A673 (cell line): ENCODE measurements at places on chromosomes 1 and 21.

- DNase-seq = peak; percentile 65
Measured at GRCh38 chr1:66764994-66765578, 12.8 kb downstream of the DYNLT5 start.

GRCh38 chr1:28865997-28866650 is 48.2 kb upstream of the EPB41 start:
- no peak for DNase-seq

- DNase-seq = no peak
Measured at GRCh38 chr1:160206036-160206389, 829 bp downstream of the PEA15 start.

DNA sequence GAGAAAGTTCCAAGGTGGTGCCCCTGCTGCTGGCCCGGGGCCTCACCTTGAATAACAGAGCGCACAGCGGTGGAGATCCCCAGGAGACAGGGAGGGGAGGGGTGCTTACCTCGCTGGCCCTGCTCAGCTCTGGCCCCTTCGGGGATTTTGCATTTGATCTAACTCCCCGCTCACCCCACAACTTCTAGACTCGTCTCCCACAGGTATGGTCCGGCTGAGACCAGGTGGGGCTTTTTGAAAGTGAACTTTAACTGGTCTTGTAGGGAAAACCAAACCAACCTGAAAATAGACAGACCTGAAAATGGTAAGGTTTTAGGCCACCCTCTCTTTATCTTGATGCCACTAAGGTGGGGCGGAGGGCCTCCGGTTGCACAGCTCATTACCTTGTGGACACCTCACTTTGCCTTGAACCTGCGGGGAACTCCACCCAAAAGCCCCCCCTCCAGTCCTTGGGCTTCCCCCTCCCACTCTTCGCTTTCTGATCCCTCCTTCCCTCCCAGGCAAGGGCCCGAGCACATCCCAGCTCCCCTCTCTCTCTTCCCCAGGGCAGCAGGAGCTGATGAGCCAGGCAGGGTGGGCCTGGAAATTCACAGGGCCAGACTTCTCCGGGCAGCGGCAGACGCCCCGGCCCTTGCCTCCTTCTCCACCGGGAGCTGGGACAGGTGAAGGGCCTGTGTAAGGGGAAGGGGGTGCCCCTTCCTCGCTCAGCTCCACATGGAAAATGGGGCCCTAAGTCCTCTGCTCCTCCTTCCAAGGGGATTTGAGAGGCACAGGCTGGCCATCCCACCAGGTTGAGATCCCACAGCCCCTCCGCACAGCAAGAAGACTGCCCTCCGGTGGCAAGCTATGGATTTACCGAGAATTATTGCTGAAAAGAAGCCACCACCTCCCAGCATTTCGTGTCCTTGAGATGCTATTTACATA is 16.1 kb downstream of the TNFRSF8 start:
- peak; percentile 62 for DNase-seq

DNA sequence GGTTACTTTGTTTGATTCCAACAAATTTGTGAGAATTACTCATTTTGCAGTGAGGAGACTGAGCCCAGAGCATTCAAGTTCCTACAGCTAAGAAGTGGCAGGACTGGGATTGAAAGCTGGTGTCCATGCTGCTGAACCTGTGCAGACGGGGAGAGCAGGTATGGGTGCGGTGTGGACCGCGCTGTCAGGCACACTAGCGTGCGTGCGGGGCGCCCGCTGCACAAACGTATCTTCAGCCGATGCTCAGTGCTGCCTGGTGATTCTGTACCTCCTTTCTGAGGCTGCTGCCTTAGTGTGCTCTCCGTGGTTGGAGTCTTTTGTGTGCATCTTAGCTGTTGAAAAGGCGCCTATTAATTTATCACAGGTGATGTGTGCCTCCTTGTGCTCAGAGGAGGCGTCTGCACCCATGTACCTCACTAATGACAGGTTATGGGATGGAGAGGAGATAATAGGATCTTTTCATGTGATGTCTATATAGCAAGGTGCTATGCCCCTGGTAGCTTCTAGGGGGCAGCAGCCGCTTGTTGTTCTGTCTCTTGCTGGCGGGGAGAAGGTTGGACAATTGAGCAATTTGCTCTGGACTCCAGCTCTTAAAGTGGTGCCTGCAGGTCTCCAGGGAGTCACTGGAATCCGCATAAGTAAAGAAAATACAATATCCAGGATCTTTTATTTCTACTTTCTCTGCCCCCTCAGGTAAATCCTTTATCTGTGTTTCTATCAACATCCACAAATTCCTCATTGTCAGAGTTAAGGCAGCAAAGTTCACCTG is 32.5 kb downstream of the PEX14 start:
- DNase-seq = peak; percentile 85

DNA sequence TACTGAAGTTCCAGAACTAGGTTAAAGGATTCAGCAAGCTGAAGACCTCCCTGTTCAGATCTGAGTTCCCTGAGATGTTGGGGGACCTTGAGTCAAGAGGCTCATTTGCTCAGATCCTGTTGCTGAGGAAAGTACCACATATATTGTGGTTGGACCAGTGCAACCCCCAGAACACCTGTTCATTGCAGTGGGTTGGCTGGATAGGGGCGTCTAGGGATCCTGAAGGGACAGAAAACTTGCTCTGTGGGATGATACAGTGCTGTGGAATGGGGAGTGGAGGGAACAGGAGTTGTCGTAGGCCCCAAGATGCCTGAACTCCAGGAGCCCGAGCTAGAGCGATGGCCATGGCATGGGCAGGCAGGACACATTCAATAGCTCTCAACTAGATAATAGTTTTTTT is 24.6 kb upstream of the MAPKAPK2 start:
- no peak for DNase-seq

- DNase-seq = no peak
Measured at GRCh38 chr1:31381394-31382294, 8.8 kb upstream of the FABP3 start.

DNA sequence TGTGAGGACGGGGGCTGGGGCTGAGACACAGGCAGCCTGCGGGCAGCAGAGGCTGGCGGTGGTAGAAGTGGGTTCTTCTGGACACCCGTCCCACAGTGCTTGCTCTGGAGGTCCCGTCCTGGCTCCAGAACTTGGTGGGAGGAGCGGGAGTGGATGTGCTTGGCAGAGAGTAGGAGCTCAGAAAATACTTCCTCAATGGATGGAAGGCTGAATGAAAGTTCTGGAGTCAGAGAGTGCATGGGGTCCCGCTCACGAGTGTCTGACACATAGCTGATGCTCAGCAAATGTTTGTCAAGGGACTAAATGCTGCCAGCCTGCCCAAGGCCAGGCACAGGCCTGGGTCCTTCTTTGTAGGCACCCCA is 13.4 kb upstream of the NES start:
- DNase-seq = no peak

DNA sequence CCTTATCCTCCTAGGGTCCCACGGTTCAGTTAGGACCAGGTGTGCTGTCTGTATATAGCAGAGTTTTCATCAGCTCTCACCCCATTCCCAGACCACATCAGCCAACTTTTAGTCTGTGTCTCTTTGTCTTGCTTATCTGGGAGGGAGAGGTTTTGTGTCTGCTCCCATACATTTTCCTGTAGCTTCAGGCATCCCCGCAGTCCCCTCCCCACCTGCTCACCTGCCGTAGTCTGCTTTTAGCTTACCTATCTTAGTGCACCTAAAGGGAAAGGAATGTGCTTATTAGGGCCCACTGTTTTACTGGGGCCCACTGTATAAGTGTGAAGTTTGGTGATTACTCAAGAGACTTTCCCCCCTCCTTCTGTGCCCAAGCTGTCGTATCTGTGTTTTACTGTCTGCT is 225.1 kb downstream of the PLA2G4A start:
- no peak for DNase-seq

DNA sequence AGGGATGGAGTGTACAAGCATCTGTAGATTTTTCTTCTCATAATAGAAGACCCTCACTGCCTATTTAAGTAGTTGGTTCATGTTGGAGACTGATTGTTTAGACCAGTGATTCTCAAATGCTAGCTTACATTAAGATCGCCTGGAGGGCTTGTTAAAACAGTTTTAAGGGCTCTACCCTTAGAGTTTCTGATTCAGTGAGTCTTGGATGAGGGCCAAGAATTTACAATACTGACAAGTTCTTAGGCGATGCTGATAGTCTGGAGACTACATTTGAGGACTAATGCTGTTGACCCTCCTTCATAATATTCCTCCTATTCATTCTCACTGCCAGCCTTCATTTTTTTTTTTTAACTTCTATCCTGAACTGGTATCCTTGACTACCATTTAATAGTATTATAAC is 15.2 kb upstream of the AGO3 start:
- no peak for DNase-seq

DNA sequence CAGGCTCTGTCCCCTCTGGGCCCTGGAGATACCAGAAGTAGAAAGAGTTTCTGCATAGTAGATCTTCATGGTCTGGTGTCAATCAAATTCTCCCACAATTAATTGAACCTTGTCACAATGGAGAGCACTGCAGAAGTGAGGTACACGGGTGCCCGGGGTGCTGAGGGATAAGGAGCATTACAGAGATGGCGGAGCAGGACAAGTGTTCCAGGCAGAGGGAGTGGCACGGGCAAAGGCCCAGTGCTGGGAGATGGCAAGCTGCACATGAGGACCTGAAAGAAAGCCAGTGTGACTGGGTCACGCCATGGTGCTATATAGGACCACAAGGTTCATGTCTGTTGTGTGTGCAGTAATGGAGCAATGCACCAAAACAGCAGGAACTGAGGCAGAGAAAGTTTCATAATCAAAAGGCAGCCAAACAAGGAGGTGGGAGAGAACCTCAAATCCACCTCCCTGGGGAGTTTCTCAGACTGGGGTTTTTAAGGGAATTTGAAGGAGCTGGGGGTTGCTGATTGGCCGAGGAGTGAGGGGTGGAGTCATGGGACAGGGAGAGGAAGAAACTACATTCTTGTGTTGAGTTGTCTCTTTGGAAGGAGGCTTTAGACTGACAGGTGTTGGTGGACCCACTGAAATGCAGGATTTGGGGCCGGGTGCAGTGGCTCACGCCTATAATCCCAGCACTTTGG is 27.7 kb downstream of the ACOT11 start:
- peak; percentile 33 for DNase-seq

- no peak for DNase-seq
Measured at GRCh38 chr1:29499104-29499650, 262.9 kb downstream of the PTPRU start.

DNA sequence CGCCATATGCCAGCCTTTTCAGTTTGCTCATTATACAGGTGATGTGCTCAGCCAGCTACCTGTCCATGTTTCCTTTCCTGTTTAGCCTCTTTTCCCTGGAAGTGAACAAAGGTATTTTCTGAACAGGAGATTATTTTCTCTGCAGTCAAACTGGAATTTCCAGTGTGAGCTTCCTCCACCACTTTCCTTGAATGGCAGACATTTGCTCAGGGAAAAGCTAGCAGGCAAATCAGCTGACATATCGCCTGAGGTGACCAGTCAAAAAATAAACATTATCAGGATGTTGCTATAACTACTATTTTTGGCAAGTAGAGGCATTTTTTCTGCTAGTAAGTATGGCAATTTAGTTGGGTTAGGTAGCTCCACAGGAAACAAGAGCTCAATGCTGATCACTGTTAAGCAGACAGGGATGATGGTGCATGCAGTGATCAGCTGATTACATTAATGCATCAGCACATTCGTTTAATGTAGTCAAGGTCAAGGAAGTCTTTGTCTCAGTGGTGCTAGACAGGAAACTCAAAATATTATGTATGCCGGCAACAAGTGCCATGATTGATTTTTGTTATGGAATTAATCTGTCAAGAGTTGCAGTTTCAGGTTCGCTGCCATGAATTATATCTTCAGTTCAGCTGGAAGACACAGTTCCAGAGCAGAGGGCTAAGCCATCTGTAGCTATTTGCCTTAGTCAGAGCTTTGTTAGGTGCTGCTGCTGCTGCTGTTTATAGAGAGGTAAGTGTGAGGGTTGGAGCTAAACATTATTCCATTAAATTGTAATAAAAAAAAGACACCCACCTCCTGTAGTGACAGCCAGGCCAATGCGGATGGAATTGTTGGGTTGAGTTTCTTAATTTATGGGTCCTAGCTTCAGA is 179.7 kb upstream of the ST6GALNAC5 start:
- DNase-seq = peak; percentile 18

DNA sequence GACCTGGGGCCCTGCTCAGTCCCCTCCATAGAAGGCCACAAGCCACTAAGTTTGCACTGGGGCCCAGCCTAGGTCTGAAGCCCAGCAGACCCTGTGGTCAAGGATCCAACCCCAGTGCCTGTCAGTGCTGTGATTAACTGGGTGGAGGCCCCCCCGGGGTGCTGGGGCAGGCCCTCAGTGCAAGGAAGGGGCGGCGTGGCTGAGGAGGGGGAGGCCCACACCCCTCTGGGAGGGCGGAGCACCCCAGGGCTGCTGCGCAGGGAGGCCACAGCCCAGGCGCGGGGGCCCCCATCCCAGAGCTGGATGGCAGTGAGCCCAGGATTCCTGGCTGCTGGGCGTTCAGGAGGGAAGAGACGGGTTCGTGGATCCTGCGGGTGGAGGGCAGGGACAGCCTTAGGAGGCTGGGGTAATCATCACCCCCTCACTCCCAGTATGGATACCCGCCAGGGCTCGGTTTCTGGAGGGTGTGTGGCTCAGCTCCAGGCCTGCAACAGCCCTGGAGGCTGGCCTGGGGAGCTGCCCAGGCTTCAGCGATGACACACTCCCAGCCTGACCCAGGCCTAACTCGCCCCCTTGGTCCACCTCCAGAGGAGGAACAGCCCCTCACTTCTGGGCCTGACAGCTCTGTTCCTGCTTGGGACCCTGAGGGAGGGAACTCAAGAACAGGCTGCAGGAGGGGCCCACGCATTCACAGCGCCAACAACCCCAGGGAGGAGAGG is 890 bp downstream of the GJC2 start:
- no peak for DNase-seq

DNA sequence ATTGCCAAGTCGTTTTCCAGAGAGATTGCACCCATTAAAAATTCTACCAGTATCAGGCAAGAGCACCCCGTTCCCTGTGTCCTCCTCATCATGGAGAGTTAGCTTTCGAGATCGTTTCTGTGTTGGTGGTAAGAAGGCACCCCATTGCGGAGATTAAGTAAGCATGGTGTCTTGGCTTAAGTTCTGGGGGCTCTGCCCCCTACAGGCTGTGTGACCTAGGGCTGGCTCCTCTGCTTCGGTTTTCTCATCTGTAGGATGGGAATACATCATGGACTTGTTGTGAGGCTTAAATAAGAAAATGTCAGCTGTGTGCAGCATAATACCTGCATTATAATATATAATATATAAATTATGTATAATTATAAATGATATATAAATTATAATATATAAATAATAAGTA is 36.8 kb upstream of the TENT5C start:
- DNase-seq = no peak

DNA sequence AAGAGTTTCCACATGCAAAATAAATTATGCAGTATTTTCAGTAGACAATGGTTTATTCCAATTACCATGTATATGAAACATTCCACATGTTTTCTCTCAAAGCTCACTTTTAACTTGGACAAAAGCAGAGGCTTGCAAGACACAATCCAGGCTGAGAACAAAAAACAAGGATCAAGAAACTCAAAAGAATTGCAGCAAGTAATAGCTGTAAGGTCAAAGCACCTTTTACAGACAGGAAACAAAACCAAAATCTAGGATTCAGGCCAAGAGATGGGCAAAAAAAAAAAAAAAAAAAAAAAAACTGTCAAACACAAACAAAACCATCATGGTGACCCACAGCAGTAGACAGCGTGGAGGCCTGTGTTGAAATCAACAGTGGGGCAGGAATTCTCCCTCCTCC is 9.3 kb downstream of the RGS1 start:
- DNase-seq = peak; percentile 43
